ENCODE measurements at places on chromosomes 16 and 17.

- peak; percentile 19 for DNase-seq
These were observed at the start of gene CHMP6 for GRCh38 chr17:80991645-80992076. TSS of gene CHMP6 (plus strand) at chr17:80991841. CDS start at chr17:80991919, 78 bp downstream.

- no peak for DNase-seq
These were observed 55.5 kb upstream of the IL34 start for GRCh38 chr16:70590722-70591415.

- DNase-seq = no peak
These were observed 32.7 kb downstream of the ZNF207 start for GRCh38 chr17:32382526-32383223.

- no peak for DNase-seq
These were observed 4.2 kb downstream of the CD300LB start for GRCh38 chr17:74527081-74527480.

GRCh38 chr17:17682293-17682736, 1.1 kb downstream of the RAI1 start:
- DNase-seq = no peak

- no peak for DNase-seq
These were observed 6.7 kb upstream of the ABCC3 start for GRCh38 chr17:50627782-50628601.

- no peak for DNase-seq
These were observed 87.9 kb downstream of the ZNF18 start for GRCh38 chr17:11909348-11909747.

DNA sequence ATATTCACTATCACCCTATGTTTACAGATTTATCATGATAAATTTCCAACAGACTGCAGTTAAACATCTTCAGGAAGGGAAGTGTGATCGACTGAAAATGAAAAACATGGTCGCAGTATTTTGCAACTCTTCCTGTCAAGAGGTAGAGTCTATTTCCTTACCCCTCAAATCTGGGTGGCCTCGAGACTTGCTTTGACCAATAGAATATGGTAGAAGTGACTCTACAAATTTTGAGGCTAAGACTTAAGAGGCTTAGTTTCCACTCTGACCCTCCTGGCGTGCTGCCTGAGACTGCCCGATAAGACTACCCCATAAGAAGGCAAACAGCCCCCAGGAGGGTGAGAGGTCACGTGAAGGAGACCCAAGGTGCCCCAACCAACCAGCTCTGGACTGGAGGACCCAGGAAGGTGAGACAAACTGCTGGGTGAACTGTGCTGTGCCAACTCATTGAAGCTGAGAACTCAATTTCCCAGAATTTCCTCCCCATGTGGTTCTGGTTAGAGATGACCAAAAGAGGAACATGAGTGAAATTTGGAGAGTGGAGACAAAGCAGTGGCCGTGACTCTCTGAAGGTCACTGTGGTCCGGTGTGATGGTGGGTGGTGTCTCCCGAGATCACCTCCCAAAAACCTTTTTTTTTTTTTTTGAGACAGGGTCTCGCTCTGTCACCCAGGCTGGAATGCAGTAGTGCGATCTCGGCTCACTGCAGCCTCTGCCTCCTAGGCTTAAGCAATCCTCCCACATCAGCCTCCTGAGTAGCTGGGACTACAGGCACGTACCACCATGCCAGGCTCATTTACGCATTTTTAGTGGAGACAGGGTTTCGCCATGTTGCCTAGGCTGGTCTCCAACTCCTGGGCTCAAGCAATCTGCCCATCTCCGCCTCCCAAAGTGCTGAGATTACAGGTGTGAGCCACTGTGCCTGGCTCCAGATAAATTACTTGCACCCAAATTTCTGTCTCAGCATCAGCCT, 38.2 kb upstream of the LITAF start:
- no peak for DNase-seq

GRCh38 chr17:8273884-8274444, 14.5 kb upstream of the RANGRF start:
- no peak for DNase-seq

DNA sequence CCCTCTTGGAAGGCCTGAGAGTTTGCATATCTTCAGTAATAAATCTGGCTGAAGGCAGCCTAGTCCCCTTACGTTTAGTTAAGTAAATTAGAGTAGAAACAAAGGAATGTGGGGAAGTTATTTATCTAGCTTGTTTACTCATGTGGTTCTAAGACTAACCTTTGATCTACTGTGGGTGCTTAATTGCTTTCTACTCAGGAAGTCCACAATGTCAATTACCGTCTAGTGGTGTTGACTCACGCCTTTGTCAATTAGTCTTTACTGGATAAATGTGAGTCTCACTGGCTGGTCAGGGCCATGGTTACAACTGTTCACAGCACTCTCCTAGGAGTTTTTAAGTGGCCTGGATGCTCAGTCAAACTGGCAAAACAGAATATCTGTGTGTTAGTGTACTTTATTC, 2338.4 kb downstream of the TP53TG3F start:
- DNase-seq = no peak

- no peak for DNase-seq
These were observed 48.7 kb downstream of the NKD1 start for GRCh38 chr16:50596762-50597450.

GRCh38 chr16:14500791-14501190, 129.3 kb downstream of the PARN start:
- DNase-seq = no peak

DNA sequence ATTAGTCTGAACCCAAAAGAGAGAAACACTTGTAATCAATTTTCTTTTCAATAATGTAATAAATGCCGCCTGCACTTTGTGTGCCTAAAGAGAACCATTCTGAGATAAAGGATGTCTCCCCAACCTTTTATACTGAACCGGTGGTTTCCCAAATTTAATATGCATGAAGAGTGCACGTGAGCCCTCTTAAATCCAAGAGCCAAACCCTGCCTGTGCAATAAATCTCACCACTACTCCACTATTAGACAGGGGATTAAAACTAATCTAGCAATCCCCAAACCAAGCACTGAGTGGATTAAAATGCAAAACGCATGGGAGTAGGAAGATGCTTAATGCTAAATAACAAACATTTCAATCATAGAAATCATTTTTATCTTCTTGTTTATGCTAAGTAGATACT, 351.0 kb upstream of the PSMD7 start:
- no peak for DNase-seq

DNA sequence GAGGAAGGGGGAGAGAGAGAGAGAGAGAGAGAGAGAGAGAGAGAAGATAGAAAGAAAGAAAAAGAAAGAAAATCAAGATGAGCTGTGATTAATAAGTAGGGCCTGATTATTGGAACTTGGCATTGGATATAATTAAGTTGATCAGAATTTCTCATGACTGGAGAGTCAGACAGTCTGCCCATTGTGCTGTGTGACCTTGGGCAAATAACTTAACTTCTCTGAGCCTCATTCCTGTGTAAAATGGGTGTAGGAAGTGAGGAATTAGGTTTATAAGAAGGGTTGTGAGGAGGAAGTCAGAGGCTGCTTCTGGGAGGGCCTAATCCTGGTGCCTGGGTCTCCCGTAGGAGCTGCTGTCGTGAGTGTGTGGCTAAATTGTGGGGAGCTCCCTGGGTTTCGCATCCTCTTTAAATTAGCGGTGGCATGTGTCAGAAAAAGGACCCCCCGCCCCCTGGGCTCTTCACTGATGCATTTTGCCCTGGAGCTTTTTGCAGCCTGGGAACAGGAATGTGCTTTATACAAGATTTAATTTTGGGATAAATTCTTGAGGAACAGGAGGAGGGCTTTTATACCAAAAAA, 76.0 kb downstream of the CMIP start:
- DNase-seq = no peak

DNA sequence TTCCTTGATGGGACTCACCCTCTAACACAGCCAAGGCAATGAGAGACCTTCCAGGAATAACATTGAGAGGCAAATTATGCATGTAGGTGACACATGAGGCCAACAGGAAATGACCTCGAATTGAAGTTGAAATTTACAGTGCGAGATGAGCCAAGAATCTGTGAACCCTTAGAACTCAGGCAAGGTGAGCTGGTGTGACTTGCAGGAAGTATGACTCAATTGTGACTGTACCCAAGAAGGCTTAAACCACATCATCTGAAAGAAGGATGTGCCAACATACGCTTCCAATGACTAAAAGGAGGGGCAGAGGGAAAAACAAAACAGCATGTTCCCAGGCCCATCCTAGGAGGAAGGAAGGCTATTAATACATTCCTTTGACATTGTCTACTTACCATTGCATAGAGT, 44.8 kb downstream of the PITPNC1 start:
- DNase-seq = peak; percentile 100

GRCh38 chr16:77599793-77600415, 122.4 kb upstream of the NUDT7 start:
- DNase-seq = peak; percentile 44

DNA sequence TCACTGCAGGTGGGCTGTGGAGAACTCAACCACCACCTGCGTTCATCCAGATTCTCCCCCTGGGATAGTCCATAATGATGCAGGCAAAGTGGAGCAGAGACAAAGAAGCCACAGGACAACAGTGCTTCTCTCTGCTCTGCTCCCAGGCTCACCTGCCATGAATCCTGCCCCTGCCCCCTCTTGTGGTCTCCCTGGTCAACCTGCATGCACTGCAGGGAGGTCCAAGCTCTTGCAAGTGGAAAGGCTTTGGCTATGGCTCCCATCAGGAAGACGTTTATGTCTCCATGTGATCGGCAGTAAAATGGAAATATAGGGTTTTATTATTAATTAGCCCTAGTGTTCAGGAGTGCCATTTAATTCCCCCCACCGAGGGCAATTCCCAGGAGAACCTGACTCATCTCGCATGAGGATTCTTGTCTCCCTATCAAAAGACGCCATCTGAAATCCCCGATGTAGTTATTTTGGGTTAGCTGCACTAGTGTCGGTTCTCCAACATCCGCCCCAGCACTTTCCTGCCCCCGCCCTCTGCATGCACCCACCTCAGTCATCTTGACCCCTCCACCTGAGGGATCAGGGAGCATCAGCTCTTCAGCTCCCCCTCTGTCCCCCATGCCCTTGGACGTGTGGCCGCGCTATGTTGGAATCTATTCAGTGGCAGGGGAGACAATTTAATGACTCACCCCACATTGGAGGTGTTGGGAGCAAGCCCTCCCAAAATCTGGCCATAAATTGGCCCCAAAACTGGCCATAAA, 91.8 kb downstream of the KCNJ12 start:
- no peak for DNase-seq

DNA sequence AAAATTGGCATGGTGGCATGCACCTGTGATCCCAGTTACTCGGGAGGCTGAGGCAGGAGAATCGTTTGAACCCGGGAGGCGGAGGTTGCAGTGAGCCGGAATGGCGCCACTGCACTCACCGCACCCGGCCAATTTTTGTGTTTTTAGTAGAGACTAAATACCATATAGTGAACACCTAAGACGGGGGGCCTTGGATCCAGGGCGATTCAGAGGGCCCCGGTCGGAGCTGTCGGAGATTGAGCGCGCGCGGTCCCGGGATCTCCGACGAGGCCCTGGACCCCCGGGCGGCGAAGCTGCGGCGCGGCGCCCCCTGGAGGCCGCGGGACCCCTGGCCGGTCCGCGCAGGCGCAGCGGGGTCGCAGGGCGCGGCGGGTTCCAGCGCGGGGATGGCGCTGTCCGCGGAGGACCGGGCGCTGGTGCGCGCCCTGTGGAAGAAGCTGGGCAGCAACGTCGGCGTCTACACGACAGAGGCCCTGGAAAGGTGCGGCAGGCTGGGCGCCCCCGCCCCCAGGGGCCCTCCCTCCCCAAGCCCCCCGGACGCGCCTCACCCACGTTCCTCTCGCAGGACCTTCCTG, at the start of gene HBQ1:
Gene HBQ1 (plus strand): TSS at position 359 of the 575 bp plus-strand sequence. CDS start 28 bp downstream, at position 387.
- DNase-seq = no peak

DNA sequence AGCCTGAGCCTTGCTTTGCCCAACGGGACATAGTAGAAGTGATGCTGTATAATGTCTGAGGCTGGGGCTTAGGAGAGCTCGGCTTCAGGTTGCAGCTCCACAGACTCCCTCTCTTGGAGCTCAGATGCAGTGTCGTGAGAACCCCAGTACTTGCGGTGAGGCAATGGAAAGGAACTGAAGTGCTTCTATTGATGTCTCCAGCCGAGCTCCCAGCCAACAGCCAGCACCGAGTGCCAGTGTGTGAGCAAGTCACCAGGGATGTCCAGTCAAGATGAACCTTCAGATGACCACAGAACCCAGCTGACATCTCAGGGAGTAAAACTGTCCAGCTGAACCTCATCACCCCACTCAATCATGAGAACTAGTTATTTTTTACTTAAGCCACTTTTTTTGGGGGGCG, 268.1 kb downstream of the IRF8 start:
- DNase-seq = no peak

GRCh38 chr16:2881783-2882649, 999 bp upstream of the FLYWCH2 start:
- no peak for DNase-seq
